ENCODE measurements at places on chromosomes 5 and 9.
A peak's percentile ranks its signal among the peaks of the same experiment; 100 is the strongest.

- DNase-seq: no peak
Measured at GRCh38 chr9:92488681-92489550, 6.6 kb upstream of the ASPN start.

DNA sequence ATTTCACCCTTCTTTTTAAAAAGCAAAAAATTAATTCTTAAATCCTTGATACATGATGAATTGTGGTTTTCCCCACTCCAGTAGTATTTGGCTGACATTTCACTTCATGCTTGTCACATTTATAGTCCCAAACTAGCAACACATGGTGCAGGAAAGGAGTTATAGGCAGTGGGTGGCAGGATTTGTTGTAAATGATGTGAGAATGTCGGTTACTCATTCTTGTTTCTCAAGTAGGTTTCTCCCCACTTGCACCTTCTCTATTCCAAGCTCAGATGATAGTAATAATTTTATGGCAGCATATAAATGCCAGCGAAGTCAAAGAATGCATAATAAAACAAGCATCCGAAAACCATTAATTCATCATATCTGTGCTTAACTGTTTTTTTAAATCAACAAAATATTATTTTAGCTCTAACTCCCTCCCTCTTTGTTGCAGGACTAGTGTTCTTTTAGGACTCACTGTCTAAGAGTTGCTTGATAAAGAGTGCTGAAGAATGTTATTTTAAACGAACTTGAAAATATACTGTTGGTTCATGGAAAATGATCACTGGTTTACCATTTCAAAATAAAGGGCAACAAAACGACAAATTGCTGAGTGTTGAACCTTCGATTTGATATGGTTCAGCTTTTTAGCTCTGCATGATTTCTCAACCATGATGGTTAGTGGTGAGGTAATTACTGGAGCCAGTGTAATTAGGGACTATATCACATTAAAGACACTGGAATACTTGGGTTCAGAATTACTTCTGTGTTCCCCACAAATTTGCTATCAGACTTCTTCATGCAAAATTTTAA, 88.1 kb upstream of the ADAMTSL1 start:
- no peak for DNase-seq

DNA sequence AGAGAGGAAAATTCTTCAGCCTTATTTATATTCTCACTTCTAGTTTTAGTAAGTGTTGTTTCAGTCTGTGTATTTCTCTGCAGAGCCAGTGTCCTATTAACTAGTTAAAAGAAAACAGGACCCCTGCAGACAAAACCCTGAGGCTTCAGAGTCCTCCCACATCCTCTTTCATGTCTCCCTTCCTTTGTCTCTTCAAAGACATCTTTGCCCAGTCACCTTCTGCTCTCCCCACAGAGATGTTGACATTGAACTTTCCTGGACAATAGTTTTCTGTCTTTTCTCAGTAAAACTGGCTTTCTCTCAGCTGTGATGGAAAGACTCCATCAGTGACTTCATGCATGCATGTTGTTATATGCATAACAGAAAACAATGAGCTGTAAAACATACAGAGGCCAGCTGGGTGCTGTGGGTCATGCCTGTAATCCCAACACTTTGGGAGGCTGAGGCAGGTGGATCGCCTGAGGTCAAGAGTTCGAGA, 20.2 kb downstream of the GRAMD2B start:
- DNase-seq: no peak

- no peak for DNase-seq
Measured at GRCh38 chr9:16030528-16031185, 477.8 kb downstream of the CCDC171 start.

- no peak for DNase-seq
Measured at GRCh38 chr5:83589786-83590185, 118.2 kb downstream of the VCAN start.

- no peak for DNase-seq
Measured at GRCh38 chr9:26956860-26957233, 635 bp downstream of the IFT74 start.

GRCh38 chr9:75147638-75148037, 59.3 kb downstream of the OSTF1 start:
- no peak for DNase-seq

GRCh38 chr9:136578915-136579649, 33.2 kb upstream of the NOTCH1 start:
- DNase-seq: peak; percentile 71

DNA sequence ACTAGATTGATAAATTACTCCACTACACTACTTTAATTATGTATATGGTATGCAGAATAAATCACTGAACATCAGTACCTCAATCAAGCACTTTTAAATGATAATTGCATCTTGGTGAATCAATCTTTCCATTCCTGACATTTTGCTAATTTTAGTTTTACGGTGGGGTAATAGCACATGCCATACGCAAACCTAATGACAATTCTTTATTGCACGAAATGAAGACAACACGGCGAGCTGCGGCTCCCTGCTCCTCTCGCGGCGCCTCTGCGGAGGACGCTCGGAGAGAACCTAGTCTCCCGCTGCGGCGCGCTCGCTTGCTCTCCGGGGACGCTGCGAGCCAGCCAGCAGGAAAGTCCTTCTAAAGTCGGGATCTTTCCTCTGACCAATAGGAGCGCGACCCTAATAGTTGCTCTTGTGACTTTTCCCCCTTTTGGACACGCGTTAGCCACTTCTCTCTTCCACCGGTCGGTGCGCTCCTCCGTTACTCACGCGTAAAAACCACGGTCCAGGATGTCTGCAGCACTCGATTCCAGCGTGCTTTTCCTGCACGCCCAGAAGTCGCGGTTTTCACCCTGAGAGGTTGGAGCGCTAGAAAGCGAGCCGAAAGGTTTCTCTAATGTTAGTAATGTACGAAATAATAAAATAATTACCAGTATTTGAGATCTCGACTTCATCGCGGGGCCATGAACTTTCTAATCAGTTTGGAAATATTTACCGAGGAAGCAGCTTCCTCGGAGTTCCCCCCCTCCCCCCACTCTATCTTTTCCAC, 1.0 kb upstream of the MEF2C start:
- no peak for DNase-seq

DNA sequence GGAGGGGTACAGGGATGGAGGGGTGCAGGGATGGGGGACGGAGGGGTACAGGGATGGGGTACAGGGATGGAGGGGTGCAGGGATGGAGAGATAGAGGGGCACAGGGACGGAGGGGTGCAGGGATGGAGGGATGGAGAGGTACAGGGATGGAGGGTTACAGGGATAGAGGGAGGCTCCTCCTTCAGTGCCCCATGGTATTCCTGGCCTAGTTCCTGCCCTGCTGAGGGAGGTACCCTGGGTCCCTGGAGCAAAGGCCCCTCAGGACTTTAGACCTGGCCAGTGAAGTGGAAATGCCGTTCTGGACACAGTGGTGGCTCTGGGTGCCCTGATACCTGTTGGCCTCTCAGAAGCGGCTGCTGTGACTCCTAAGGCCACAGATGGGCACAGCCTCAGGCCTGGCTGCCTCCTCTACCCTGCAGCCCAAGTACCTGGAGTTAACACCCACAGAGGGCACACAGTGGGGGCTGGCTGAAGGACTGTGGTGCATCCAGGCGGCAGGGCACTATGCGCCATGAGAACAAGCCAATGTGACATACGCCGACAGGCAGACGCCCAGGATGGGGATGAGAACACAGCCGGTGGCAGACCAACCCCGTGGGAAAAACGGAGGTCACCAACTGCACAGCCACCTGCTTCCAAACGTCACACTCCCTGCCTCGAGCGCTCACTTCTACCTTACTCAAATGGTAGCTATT, 8.4 kb downstream of the PTGES2 start:
- no peak for DNase-seq

All from HuH-7 (cell line).